ENCODE measurements at places on chromosomes 3 and 15.

GRCh38 chr15:101252836-101253235, 988 bp upstream of the CHSY1 start:
- no peak for DNase-seq

- no peak for DNase-seq
Observed at GRCh38 chr3:69435274-69436265, 49.7 kb upstream of the FRMD4B start.

GRCh38 chr3:94272016-94272415, 209.2 kb downstream of the NSUN3 start:
- DNase-seq, result no peak

GRCh38 chr15:43286074-43286473, 19.3 kb upstream of the TGM5 start:
- DNase-seq, result no peak

GRCh38 chr3:123521179-123521969, 63.5 kb downstream of the HACD2 start:
- DNase-seq, result no peak

GRCh38 chr3:129424185-129424841, 4.1 kb downstream of the EFCAB12 start:
- no peak for DNase-seq

GRCh38 chr15:32784581-32784980, 66.8 kb downstream of the GREM1 start:
- no peak for DNase-seq

DNA sequence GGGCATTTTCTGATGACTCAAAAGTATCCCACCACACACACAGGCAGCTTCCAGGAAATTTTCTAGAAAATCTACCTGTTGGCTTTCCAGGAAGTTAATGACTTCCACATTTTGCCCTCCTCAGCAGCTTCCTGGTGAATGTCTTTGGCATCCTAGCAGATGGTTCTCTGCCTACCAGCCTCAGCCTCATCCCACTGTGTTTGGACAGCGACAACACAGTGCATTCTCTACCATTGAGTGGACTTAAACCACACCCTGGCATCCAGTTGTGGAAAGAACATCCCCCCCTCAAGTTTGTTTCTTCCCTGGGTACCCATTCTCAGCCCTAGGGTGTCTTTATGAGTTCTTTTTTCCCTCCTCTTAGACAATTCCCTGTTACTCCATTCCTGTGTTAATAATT, 50.8 kb upstream of the GADL1 start:
- no peak for DNase-seq

DNA sequence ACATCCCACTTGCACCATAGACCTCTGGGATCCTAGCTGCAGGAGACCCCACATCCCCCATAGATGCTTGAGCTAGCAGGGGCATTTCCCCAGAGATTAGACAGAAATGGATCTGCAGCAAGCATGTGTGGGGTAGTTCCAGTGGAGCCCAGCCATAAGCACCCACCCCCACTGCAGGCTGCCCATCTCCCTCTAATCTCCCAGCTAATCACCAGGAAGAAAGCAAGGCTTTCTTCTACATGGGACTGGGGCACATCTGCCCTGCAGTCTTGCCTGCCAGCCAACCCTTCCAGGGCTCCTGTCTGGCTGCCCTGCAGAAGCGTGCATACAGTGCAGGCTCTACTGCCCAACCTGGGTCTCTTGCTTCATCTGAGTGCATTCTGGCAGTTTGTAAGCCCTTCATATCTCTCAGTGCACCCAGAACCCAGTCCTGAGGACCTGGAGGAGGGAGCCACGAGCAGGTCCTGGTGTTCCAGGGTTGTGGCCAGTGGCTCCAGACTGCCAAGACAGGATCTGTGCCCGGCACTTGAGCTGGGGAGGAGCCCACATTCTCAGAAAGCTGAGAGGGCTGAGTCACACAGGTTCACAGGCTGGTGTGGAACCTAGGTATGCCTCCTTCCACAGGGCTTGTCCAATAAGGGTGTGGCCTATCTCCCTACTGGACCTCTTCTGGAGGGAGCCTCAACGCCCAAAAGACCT, 49.9 kb upstream of the IGSF11 start:
- DNase-seq, result no peak

DNA sequence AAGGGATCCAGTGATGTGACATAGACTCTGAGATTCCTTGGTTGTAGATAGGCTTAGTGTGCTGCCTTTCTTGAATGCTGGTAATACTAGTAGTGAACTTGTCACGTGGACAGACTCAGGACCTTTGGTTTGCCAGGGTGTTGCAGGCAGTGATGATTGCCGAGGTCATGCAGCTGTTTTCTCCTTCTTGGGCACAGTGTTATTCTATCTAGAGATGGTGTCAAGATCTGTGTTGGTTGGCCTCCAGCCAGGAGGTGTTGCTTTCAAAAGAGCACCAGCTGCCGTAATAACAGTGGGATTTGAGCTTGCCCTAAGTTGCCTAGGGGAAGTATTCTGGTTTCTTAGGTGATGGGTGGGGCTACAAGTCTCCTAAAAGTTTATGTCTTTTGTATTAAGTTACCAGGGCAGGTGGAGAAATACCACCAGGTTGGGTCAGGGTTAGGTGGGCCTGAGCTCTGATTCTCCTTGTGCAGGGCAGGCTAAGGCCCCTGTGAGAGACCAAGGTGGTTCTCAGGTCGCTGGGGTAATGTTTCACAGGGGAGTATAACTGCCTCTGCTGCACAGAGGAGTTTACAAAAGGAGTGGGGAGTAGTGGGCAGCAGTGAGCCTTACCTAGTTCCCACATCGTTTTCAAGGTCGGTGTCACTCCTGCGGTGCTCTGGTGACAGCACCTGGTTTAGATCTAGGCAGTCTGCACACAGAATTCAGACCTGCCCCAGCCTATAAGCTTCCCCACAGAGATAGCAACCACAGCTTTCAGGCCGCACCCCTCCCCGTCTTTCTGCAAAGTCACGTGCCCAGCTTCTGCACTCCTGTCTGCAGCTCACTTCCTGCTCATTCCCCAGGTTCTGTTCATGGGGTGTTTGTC, 350.3 kb downstream of the DOCK3 start:
- DNase-seq, result no peak

GRCh38 chr3:133829310-133829707, 23.7 kb downstream of the SRPRB start:
- DNase-seq, result no peak

GRCh38 chr3:44110648-44111047, 131.0 kb upstream of the TOPAZ1 start:
- no peak for DNase-seq

- DNase-seq, result no peak
Observed at GRCh38 chr3:7697548-7697947, 804.1 kb upstream of the LMCD1 start.

DNA sequence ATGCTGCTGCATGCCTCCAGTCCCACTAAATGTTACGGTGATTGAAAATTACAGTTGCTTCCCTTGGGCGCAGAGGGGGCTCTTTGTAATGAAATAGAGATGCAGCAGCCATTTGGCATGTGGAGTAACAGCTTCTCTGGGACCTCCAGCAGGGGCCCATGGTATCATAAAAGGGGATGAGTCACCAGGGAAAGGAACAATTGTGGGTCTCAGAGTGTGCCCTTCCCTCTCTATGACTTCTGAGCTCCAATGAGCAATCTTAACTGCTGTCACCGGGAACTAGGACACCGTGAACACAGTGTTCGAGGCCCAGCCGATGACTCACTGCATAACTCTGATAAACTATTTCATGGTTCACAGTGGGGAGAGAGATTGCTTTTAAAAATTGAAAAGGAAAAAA, 164.8 kb upstream of the NUDT16 start:
- DNase-seq, result no peak

GRCh38 chr15:57667171-57667849, 39.2 kb upstream of the POLR2M start:
- no peak for DNase-seq

GRCh38 chr3:139295040-139295439, 48.8 kb upstream of the MRPS22 start:
- DNase-seq, result no peak

DNA sequence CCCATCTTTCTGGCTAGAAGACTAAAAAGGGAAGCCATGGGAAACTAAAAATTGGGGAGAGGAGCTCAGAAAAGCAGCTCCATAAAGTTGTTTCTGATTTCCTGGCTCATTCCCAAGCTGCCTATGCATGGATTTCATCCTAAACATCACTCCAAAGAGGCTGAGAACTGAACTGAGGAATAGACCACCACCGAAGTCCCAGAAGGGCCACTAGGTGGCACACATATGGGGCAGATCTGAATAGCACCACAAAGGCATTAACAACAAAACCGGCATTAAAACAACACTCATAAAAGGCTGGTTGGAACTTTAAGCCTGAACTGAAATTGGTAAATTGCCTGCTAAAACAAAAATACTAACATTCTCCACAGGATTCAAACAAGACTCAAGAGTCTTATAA, 106.3 kb downstream of the PLD1 start:
- DNase-seq, result no peak

DNA sequence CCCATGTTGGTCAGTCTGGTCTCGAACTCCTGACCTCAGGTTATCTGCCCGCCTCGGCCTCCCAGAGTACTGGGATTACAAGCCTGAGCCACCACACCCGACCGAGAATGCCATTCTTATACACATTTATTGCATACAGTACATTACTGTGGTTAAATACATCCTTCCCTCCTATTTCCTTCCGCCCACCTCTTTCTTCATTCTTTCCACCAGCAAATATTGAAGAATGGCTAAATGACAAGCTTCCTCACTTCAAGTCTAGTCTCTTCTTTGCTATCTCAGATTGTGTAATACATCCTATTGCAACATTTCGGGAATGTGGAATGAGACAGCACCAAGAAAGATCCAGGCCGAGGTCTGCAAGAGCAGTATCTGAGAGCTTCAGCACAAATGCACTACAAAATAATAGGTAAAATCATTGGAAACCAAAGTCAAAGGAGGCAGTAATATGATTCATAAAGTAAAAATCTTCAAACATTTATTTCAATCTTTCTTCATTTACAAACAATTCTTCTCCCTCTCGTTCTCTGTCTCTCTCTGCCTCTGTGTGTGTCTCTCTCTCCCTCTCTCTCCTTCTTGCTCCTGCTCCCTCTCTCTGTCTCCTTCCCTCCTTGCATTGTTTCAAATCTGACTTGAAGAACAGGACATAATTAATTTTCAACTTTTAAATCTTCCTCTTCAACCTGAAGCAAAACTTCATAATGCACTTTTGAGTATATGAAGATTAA, 94.7 kb upstream of the TGFBR2 start:
- DNase-seq, result no peak

- DNase-seq, result no peak
Observed at GRCh38 chr3:54133196-54133595, 10.8 kb downstream of the CACNA2D3 start.

GRCh38 chr15:84821501-84822021, 4.4 kb downstream of the ALPK3 start:
- DNase-seq, result no peak

DNA sequence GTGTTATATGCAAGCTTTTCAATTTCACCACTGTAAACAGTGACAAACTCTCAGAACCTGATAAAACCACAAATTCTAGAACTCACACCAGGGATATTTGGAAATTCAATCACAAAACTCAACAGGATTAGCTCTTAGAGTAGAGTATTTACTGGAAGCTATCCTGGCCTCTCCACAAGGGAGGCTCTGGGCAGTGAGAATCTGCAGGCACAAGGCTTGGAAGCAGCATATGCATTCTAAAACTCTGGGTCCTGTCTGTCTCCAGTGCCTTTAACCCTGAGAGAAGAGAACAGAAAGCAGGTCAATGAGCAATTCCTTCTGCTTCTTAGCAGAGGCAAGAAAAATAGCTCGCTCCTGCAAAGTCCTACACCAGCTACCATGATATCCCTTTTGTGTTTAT, 23.4 kb downstream of the PLSCR4 start:
- DNase-seq, result no peak

DNA sequence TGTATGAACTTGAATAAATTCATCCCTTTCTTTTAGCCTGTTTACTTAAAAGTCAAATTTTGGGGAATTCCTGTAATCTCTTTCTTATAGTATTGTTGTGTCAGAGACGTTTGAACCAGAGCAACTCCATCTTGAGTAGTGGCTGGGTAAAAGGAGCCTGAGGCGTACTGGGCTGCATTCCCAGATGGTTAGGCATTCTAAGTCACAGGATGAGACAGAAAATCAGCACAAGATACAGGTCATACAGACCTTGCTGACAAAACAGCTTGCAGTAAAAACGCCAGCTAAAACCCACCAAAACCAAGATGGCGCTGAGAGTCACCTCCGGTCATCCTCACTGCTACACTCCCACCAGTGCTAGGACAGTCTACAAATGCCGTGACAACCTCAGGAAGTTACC, 94.5 kb downstream of the P3H2 start:
- no peak for DNase-seq

- no peak for DNase-seq
Observed at GRCh38 chr3:59380146-59380545, 330.3 kb upstream of the CFAP20DC start.

- DNase-seq, result no peak
Observed at GRCh38 chr15:78684657-78685056, 43.6 kb upstream of the CHRNB4 start.

GRCh38 chr15:68578980-68579935, at the start of gene CORO2B:
TSS of gene CORO2B (plus strand) at chr15:68578993. CDS start at chr15:68579263, 270 bp downstream.
- no peak for DNase-seq

DNA sequence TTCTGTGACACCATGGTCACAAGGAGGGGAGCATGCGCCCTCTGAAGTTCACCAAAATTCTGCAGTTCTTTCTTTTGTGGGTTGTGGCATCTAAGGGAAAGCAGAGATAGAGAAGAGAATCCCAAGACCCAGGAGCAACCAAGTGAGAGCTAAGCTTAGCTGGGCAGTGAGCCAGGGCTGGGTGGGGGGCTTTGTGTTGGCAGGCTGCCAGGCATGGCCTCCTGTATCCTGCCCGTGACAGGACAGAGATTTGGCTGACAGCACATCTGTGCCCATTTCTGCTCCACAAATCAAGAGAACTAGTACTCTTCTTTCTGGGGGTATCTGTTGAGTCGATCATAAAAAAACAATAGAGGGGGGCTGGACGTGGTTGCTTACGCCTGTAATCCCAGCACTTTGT, 66.2 kb downstream of the NMNAT3 start:
- no peak for DNase-seq

DNA sequence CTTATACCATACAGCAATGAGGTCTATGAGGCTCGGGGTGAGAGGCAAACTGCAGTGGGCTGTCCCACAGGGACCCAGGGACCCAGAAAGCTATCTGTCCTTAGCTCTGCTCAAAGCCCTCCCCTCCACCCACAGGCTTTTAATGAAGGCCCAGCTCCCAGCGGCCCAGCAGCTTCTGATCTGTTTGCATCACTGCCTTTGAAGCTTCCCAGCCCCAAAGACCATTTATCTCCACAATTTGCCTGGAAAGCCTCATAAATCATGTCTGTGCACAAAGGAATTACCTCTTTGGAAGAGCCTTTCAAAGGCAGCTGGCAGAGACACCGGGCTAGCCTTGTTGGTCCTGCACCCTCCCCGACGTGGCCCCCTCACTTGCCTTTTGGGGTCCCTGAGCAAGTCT, 123.9 kb downstream of the RAB11A start:
- no peak for DNase-seq

GRCh38 chr3:48026098-48026497, 9.9 kb upstream of the MAP4 start:
- DNase-seq, result no peak

- no peak for DNase-seq
Observed at GRCh38 chr15:44147636-44148035, 47.4 kb downstream of the FRMD5 start.
